NCI-H2171 treated with DMSO at 0.1 percent for 48 hours (cell line): ENCODE measurements at places on chromosomes 7 and 10.
A peak's percentile ranks its signal among the peaks of the same experiment; 100 is the strongest.

GRCh38 chr10:520402-520787, 169.1 kb downstream of the DIP2C start:
- DNase-seq, result peak; percentile 77

- DNase-seq, result no peak
Measured at GRCh38 chr7:95843286-95843685, 70.9 kb downstream of the DYNC1I1 start.

DNA sequence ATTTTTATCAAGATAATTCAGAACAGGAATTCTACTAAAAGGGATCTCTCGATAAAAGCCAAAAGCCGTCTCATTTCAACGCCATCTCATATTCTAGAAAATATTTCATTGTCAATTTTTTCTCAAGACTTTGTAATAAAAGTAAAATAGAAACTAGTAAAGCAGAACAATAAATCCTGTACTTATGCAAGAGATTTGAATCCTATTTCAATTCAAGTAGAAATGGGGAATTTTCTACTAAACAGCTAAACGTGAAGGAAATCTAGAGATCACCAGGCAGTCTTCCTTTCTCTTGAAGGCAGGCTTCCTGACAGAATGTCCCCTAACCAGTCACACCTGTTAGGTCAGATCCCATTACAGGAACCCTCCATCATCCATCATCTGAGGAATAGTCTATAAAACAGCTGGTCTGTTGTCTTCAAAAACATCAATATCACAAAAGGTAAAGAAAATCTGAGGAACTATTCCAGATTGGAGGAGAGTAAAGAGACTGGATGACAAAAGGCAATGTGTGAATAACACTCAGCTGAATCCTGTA, 23.7 kb downstream of the USP6NL start:
- peak; percentile 62 for DNase-seq

- DNase-seq, result no peak
Measured at GRCh38 chr10:128463991-128464760, 338.0 kb upstream of the MKI67 start.

GRCh38 chr10:59087486-59087885, 89.0 kb upstream of the PHYHIPL start:
- DNase-seq, result no peak

DNA sequence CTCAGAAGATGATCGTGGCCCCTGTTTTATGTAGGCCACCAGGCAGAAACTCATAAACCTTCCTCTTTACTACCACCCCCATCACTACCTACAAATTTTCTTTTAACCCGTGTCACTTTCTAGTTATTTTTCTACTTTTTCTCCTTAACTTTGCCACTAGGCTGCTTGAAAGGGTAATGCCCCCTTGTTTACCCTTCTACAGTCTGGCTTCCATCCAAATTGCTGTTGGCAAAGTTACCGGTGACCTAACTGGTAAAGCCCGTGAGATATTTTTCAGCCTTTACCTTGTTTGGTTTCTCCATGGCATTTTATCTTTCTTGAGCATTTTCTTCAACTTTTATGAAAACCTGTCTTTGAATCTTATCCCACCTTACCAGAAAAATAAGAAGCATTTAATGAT, 153.0 kb downstream of the WNT2 start:
- DNase-seq, result no peak

DNA sequence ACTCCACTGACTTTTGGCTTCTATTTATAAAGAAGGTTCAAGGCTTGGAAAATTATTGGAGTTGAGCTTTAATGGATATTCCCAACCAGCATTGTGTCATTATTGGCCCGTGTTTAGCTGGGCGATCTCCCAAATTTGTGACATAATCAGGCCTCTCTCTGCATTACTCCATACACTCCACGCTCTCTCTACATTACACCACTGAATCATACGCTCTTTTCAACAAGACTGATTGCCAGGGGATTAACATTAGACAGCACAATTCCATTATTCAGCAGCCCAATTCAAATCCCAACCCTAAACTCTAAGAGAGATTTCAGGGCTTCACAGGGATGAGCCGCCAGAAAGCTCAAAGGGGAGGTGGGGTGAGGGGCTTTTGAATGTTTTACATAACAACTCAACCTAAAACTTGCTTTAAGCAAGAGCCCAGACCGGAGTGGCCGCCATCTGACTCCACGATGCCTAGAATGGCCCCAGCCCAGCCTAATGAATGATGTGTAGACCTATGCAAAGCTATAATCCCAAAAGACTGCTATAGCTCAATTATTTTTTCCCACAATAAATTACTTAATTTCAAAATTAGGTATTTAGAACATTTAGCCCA, 61.8 kb downstream of the FGFR2 start:
- no peak for DNase-seq

DNA sequence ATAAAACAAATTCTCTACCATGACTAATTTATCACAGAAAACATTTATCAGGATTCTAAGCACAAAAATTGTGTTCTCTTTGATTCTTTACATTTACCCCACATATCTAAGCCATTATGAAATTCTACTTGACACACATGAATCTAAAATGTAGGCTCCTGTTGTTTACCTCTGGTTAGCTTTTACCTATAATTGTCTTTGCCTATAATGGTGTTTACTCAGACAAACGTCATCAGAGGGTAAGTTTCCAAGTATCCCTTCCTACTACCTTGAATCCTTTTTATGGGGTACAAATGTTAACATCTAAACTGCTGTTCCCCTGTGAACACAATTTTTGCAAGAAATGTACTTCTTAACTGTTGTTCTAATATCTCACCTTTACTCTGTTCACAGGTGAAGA, 63.5 kb downstream of the MINDY3 start:
- no peak for DNase-seq

GRCh38 chr7:140230516-140230860, 53.7 kb upstream of the KDM7A start:
- peak; percentile 24 for DNase-seq

- DNase-seq, result no peak
Measured at GRCh38 chr10:69470463-69471384, 19.5 kb downstream of the TSPAN15 start.

- DNase-seq, result no peak
Measured at GRCh38 chr7:77320714-77321113, 95.4 kb downstream of the GSAP start.

DNA sequence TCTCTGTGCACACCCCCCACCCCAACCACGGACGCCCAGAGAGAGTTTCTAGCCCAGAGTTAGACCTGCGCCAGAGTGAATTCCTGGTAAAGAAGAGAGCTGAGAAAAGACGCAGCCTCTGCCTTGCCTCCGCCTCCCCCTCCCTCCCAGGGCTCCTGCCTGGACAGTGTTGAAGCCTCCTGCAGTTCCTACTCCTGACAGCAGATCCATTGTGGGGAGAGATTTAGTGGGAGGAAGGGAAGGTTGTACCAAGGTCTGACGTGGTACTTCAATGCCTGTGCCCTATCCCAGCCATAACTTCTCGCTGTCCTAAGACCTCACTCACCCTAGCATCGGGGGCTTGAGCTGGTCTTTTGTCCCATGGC, 952 bp downstream of the SRRM3 start:
- no peak for DNase-seq

GRCh38 chr10:63168821-63169462, 35.8 kb downstream of the NRBF2 start:
- no peak for DNase-seq

GRCh38 chr7:135682191-135682590, 19.9 kb downstream of the STMP1 start:
- DNase-seq, result peak; percentile 13

DNA sequence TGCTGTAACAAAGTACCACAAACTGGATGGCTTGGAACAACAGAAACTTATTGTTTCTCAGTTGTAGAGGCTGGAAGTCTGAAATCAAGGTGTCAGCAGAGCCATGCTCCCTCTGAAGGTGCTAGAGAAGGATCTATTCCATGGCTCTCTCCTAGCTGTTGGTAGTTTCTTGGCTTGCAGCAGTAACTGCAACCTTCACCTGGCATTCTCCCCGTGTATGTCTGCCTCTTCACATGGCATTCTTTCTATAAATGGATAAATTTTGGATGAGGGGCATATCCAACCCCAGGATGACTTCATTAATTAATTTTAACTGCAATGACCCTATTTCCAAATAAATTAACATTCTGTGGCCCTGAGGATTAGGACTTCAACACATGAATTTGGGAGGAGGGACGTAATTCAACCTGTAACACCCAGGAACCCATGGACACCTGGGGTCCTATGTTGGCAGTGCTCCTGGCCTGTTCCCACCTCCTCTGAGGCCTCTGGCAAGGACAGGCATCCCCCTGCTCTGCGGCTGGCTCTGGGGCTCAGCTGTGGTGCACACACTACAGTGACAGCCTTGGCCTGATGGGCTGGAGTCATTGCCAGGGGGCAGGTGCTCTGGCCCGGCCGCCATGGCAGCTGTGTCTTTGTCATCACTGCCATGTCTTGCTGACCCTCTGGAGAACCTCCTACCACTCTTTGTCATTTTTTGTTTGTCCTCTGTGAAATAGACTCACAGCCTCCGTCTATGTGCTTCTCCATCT, 30.8 kb downstream of the LSMEM1 start:
- no peak for DNase-seq

DNA sequence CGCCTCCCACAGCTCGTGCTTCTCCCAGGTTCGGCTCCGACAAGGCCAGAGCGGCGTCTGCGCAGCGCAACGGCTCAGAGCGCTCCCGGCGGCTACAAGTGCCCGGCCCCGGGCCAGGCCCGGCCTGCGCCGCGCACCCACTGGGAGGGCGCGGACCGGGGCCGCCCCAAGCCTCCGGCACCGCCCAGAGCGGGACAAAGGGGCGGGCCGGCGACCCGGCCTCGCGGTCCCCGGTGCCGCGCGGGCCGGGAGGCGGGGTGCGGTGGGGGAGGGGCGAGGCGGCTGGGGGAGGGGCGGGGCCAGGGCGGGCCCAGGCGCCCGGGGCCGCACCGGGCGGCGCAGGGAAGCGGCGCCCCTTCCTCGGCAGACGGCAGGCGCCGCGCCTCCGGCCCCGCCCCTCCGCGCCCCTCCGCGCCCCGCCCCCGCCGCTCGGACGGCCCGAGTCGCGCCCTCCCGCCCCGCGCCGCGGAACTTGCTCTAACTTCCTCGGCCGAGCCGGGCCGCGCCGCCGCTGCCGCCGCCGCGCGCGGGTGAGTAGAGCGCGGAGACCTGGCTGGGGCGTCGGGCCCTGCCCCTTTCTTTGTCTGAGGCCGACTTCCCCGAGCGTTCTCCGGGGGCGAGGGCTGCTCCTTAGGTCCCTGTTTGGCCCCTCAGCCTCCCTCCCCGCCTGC, at the start of gene TSPAN14:
Gene TSPAN14 (plus strand): TSS at position 469 of the 671 bp plus-strand sequence. CDS start 34,924 bp downstream, outside the sequence.
- peak; percentile 43 for DNase-seq

GRCh38 chr10:18203471-18203870, 63.2 kb downstream of the CACNB2 start:
- no peak for DNase-seq

- no peak for DNase-seq
Measured at GRCh38 chr7:69603351-69603750, 5.1 kb downstream of the AUTS2 start.

DNA sequence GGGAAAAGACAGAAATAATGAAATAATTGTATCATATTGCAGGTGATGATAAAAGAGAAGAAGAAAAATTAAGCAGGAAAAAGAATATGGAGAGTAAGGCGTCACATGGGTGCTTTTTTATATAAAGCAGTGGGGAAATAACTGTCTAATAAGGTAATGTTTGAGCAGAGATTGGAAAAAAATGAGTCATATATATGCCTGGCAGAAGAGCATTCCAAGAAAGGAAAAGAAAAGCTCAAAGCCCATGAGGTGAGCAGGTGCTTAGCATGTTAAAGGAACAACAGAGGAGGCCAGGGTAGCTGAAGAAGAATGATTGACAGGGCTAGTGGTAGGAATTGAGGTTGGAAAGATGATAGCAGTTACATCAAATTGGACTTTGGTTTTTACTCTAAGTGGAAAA, 739.5 kb downstream of the SORCS1 start:
- DNase-seq, result no peak

DNA sequence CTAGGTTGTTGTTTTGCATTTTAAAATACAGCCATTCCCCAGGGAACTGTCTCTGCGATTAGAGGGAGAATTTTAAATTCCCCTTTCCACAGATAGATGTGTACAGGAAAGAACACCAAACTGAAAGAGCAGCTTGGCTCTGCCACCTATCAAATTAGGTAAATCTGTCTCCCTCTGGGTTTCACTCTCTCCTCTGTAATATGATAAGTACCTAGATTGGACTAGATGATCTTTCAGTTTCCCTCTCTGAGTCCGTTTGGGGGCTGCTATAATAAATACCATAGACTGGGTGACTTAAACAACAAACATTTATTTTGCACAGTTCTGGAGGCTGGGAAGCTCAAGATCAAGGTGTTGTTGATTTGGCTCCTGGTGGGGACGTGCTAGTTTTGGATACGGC, 186.0 kb downstream of the KIF20B start:
- DNase-seq, result no peak

DNA sequence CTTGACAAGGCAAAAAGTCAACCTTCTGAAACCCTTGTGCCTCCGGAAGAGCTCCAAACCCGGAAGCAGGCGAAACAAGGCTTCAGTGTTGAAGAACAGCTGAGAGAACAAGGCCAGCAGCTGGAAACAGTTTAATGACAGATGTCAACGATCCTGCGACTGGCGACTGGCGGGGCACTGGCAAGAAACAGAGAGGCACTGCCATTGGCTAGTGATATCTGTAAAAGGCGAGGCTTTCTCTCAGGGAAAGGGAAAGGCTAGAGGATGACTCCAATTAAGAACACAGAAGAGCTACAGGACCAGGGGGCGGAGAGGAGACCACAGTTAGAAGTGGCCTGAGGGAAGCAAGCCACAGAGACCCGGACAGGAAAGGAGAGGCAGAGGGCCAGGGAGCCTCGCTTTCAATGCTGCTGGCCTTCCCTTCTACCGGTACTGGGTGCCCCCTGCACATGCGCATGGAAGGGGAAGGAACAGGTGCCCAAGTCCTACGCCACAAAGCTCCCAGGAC, 19.4 kb downstream of the ITGB1 start:
- DNase-seq, result peak; percentile 29

GRCh38 chr7:91249506-91250233, 14.6 kb upstream of the FZD1 start:
- DNase-seq, result no peak

DNA sequence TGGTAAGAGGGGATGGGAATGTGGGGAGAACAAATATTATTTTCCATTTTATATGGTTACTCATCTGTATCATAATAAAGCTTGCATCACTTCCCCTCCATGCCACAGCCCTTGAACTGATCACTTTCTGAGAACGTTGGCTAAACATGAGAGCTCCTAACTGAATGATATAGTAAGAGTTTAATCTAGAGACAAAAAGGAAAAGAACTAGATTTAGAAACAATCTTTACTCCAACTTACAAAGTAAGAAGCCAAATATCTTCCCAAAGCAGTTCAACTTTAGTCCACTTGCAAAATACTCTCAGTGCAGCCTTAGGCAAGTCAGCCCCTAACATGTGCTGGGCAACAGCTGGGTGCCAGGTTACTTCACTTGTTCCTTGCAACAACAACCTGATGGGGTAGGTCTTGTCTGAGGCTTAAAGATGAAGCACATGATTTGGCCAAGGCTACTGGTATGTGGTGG, 20.3 kb downstream of the SMURF1 start:
- DNase-seq, result no peak
